ENCODE measurements at places on chromosomes 3 and 15.

GRCh38 chr3:22907796-22908195 lies 295.3 kb upstream of the UBE2E2 start:
- no peaks in the 10 kb centered on the region for H3K36me3 ChIP-seq
- H3K4me1 ChIP-seq, result no peaks in the 10 kb centered on the region
- no peak overlapping the region for H3K4me3 ChIP-seq
- no peaks in the 10 kb centered on the region for H3K27me3 ChIP-seq
- H3K27ac ChIP-seq, result no peak overlapping the region

DNA sequence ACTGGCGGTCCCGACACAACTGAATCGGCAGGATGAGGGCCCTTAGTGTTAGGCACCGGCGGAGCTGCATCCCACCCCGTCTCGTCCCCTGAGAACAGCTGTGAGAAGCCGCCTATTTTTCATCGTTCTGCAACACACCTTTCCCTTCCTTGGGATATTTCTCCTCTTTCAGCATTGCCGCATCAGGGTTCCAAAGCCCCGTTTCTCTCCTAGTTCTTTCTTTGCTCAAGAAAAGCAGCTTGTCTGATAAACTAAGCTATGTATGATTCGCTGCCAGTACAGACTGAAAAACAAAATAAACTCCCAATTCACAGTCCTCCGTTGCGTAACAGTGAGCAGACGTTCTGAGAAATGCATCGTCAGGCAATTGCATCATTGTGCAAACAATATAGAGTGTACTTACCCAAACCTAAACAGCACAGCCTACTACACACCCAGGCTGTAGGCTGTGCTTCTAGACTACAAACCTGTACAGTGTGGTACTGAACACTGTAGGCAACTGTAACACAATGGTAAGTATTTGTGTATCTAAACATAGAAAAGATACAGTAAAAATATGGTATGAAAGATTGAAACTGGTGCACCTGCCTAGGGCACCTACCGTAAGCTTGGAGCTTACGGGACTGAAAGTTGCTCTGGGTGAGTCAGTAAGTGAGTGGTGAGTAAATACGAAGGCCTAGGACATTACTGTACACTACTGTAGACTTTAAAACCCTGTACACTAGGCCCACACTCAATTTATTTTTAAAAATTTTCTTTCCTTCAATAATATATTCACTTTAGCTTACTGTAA lies 8.9 kb upstream of the ADAMTS17 start:
- H3K4me1 ChIP-seq, result no peaks in the 10 kb centered on the region
- no peak for DNase-seq
- no peaks in the 10 kb centered on the region for H3K36me3 ChIP-seq
- H3K27ac ChIP-seq, result no peak overlapping the region
- H3K4me3 ChIP-seq, result no peak overlapping the region

GRCh38 chr15:33742800-33743199 lies 225.5 kb upstream of the CHRM5 start:
- H3K27ac ChIP-seq, result no peak overlapping the region
- H3K4me3 ChIP-seq, result no peak overlapping the region
- H3K27me3 ChIP-seq, result no peaks in the 10 kb centered on the region
- no peaks in the 10 kb centered on the region for H3K36me3 ChIP-seq
- H3K4me1 ChIP-seq, result no peaks in the 10 kb centered on the region

- H3K4me3 ChIP-seq, result no peak overlapping the region
- H3K27me3 ChIP-seq, result no peaks in the 10 kb centered on the region
- H3K4me1 ChIP-seq, result no peaks in the 10 kb centered on the region
- no peak overlapping the region for H3K27ac ChIP-seq
- no peak for DNase-seq
Observed at GRCh38 chr15:92473756-92474155, 80.1 kb downstream of the ST8SIA2 start.

Measured in endothelial cell of umbilical vein (primary cell).